ENCODE measurements at places on chromosomes 4 and X.

- no peak for DNase-seq
Observed at GRCh38 chrX:24899391-24899790, 116.4 kb downstream of the ARX start.

- no peak for DNase-seq
Observed at GRCh38 chr4:1395941-1396805, 10.1 kb downstream of the NKX1-1 start.

GRCh38 chr4:37555322-37555721 is 130.9 kb downstream of the RELL1 start:
- no peak for DNase-seq

GRCh38 chr4:5890063-5890727 is 2.7 kb downstream of the CRMP1 start:
- DNase-seq = no peak

DNA sequence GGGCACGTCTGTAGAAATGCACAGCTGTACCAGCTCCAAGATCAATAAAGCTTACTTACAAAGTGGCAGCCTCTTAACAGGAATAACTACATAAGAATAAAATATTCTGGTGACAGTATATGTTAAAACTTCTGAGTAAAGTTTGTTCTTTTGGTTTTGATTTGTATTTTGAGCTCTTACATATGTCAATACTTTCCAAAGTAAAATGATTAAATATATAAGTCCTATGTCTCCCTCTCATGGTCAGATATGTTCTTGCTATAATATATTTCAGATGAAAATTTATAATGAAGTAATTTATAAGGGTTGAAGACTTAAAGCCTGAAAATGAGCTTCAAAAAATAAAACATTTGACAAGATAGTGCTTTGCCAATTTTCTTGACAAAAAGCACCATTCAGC is 254.4 kb downstream of the NPFFR2 start:
- peak; percentile 15 for DNase-seq

GRCh38 chrX:121298499-121298898 is 251.1 kb downstream of the GLUD2 start:
- DNase-seq = no peak

GRCh38 chr4:3524920-3525319 is 7.3 kb downstream of the LRPAP1 start:
- DNase-seq = no peak

- no peak for DNase-seq
Observed at GRCh38 chr4:44493924-44494323, 45.3 kb upstream of the KCTD8 start.

All from iris pigment epithelial cell (primary cell).